Activated CD8-positive, alpha-beta memory T cell treated with anti-CD3 and anti-CD28 coated beads, Interleukin-2, amount 10 ng/mL, durations not matched to agents 7 days and 5 days (primary cell): ENCODE measurements at places on chromosomes 7 and 10. TPM values are rescaled to one million over a fixed set of nuclear protein-coding genes. Genes with fewer than 3 reads are reported as not detected.

Gene TAS2R4
- total RNA-seq: 0.82 TPM

DNA sequence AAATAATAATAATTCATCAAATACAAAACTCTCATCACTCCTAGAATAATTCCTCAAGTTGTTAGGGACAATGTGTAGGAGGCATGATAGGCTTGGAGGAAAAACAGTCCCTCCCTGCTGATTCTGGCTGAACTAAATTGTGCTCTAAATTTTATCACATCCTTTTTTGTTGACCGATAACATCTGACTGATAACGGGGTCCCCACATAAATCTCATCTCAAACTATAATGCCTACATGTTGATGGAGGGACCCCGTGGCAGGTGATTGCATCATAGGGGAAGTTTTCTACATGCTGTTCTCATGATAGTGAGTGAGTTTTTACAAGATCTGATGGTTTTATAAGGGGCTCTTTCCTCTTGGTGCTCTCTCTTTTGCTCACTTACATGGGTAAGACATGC is 1043.5 kb upstream of the SORCS1 start:
- no peak for DNase-seq

Gene GFRA1
- total RNA-seq: not detected

Gene ACHE
- total RNA-seq: 0.23 TPM

Gene VIPR2
- total RNA-seq: 0.05 TPM

DNA sequence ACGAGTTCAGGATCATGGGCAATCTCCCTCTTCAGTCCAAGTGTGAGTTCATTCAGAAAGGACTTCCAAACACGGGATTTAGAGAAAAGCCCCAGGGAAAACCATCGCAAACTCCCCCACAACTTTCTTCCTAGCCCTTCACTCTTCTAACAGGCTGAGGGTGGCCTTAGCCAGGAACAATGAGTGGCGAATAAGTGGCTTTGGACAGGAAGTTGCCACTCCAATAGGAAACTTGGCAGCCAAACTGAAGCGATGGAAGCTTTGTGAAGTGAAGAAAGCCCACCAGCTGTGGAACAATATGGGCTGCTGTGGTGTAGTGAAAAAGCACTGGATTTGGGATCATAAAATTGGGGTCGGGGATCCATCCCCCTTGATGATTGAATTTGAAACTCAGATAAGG is 193.2 kb downstream of the TEX36 start:
- no peak for DNase-seq

DNA sequence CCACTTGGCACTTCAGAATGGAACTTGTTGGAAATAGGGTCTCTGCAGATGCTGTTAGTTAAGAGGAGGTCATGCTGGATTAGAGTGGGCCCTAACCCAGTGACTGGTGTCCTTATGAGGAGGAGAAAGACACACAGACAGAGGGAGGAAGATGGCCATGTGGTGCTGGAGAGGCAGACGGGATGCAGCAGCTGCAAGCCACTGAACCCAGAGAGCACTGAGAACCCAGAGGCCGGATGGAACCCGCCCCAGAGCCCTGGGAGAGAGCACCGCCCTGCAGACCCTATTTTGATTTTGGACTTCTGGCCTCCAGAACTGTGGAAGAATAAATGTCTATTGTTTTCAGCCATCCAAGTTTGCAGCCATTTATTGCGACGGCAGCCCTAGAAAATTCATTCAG is 58.0 kb upstream of the EBF3 start:
- DNase-seq: no peak

GRCh38 chr10:1419796-1420610 is 317.3 kb downstream of the ADARB2 start:
- DNase-seq: no peak

- no peak for DNase-seq
Observed at GRCh38 chr10:85067955-85068354, 739.6 kb downstream of the CCSER2 start.

DNA sequence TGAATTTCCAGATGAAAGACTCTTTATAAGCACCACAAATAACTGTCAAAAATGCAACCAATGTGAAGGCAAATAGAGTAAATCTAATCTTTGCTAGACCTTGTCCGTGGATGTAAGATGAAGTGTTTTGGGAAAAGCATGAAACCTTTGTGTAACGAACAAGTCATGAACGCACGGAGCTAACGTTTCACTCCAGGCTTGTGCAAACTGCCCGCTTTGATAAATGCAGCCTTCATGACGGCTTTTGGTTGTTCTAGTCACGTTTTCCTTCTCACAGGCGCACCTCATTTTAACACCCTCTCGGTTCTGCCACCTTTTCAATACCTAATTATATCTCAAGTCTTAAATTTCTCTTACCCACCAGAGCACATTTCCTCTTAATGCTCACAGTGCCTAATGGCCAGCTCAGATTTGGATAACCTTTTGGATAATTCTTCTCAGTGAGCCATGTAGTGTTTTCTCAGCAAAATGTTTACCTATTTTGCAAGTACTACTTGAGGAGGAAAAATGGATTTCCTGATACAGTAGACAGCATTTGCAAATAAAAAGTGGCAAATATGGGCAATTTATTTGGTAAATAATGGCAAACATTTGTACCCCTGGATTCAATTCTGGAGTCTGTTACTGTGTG is 63.2 kb downstream of the HECW1 start:
- no peak for DNase-seq
